Calu3 (cell line): ENCODE measurements at places on chromosomes 3 and 15. TPM values are rescaled to one million over a fixed set of nuclear protein-coding genes. Genes with fewer than 3 reads are reported as not detected.

The IGSF11 gene
- 0.45 and 0.56 TPM in 2 replicates for total RNA-seq

The CHDH gene
- 24.9 and 28.5 TPM in 2 replicates for total RNA-seq

The GOLGA8M gene
- total RNA-seq: not detected in 2 replicates

The ROPN1 gene
- not detected in 2 replicates for total RNA-seq

The CDHR4 gene
- total RNA-seq: not detected in 2 replicates

The DNAH12 gene
- total RNA-seq: 0.92 and 1.6 TPM in 2 replicates

The ADAMTS17 gene
- total RNA-seq: 3.5 and 7.3 TPM in 2 replicates

The DUOXA2 gene
- total RNA-seq: 0.34 TPM in 1 of 2 replicates, not detected in the other
